Panc1 (cell line): ENCODE measurements at places on chromosomes 5 and 9. TPM values are rescaled to one million over a fixed set of nuclear protein-coding genes. Genes with fewer than 3 reads are reported as not detected.

DNA sequence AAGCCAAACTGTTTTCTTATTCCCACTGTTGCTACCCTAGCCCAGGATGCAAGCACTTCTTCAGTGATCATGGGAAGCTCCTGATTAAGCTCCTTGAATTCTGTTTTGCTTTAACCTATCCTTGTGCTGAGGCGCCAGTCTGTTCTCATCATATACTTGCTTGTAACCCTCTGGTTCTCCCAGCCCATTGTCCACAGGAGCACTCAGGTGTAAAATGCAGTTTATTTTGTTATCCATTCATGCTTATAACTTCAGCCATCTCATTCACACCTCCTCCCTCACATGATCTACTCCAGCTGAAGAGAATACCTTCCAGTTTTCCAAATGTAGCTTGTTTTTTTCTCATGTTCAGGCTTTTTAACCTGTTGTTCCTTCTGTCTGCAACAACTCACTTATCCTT, 402.1 kb upstream of the BRINP1 start:
- H3K27ac ChIP-seq, result no peak overlapping the region
- no peaks in the 10 kb centered on the region for H3K27me3 ChIP-seq
- no peaks in the 10 kb centered on the region for H3K36me3 ChIP-seq
- no peak for DNase-seq

DNA sequence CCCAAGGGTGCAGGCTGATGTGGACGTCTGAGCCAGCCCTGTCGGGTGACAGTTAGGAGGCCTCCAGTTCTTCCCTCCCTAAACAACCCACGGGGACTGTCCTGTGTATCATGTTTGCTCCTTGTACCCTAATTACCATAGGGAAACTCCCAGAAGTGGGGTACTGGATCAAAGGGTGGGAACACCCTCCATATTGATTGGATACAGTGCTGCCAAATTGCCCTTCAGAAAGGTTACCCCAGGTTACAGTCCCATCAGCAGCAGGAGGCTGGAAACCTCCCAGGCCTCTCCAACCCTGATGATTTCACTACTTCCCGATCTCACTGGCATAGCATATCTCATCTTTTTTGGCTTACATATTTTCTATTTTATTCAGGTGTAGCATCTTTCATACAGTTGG, 22.0 kb downstream of the UBE2QL1 start:
- no peak for DNase-seq
- H3K4me1 ChIP-seq, result no peaks in the 10 kb centered on the region
- H3K36me3 ChIP-seq, result no peaks in the 10 kb centered on the region
- H3K27me3 ChIP-seq, result peaks cover 2% of the 10 kb centered on the region; the same call in 1 of the 2 replicates
- no peak overlapping the region for H3K27ac ChIP-seq

DNA sequence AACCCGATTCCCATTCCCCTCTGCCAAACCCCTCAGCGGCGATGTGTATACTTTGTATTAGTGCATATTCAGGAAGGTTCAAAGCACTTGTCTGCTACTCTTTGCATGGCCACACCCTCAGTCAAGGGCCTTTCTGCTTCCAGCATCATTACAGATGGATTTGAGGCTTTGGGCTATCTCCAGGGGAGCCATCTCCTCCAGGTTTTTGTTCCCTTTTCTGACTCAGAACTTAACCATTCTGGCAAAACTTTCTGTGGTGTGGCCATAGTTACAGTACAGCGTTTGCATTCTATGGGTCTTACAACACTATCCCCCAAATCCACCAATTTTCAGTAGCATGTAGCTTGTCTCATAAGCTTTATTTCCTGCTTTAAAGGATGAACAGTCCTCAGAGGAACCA, 36.0 kb upstream of the SVEP1 start:
- DNase-seq, result no peak
- H3K4me1 ChIP-seq, result no peaks in the 10 kb centered on the region
- no peaks in the 10 kb centered on the region for H3K36me3 ChIP-seq
- H3K4me3 ChIP-seq, result no peak overlapping the region

- no peaks in the 10 kb centered on the region for H3K36me3 ChIP-seq
- no peaks in the 10 kb centered on the region for H3K4me1 ChIP-seq
- H3K27me3 ChIP-seq, result no peaks in the 10 kb centered on the region
- H3K4me3 ChIP-seq, result no peak overlapping the region
Observed at GRCh38 chr5:41067714-41068568, 3.2 kb downstream of the MROH2B start.

DNA sequence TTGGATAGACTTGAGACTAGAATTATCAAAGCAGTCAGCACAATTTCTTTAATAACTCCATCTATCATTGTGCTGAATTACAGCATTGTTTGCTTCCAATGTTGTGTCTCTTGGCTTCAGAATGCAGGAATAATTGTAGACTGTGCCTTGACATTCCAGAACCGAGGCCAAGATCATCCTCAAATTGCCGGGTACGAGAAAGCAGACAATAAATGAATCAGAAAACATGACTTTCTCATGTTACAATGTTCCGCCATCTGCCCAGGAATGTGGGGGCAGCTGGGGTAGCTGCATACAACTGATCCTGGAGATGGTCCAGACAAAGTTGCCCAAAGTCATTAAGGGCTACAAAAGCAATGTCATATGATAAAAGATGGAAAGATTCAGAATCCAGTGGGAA, 206.2 kb upstream of the SGCD start:
- no peak overlapping the region for H3K4me3 ChIP-seq
- H3K4me1 ChIP-seq, result no peaks in the 10 kb centered on the region
- no peak overlapping the region for H3K27ac ChIP-seq

- DNase-seq, result no peak
- H3K4me1 ChIP-seq, result peaks cover 14% of the 10 kb centered on the region
- H3K27ac ChIP-seq, result no peak overlapping the region
- H3K27me3 ChIP-seq, result no peaks in the 10 kb centered on the region
- H3K36me3 ChIP-seq, result no peaks in the 10 kb centered on the region
- no peak overlapping the region for H3K4me3 ChIP-seq
Observed at GRCh38 chr9:136621734-136622093, 41.0 kb upstream of the EGFL7 start.

- no peak overlapping the region for H3K4me3 ChIP-seq
- no peaks in the 10 kb centered on the region for H3K27me3 ChIP-seq
- no peak for DNase-seq
- no peaks in the 10 kb centered on the region for H3K4me1 ChIP-seq
- no peak overlapping the region for H3K27ac ChIP-seq
Observed at GRCh38 chr9:16275795-16276624, 594.5 kb downstream of the BNC2 start.

DNA sequence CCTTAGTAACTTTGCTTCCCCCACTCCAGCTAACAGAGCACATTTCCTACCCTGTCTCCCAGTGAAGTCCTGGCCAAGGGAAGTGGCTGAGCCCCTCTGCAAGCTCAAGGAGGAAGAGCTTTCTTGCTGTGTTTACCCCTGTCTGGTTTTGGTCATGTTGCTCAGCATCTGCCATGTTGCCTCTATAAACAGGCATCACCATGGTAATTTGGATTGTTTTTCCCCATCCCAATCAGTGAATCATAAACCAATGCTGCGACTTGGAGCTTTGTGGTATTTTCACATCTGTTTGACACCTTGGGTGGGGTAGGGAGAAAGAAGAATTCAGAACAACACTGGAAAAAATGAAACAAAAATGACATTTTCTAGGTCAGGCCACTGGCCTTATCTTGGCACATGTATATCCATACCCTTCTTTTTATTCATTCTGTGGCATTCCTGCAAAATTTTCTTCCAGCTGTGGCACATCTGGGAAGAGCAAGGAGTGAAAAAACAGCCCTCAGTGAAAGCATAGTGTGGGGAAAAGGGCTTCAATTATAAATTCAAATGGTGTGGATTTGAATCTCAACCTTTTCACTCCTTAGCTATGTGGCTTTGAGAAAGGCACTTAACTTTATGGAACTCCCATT, 42.5 kb downstream of the SLIT3 start:
- H3K36me3 ChIP-seq, result no peaks in the 10 kb centered on the region
- H3K4me3 ChIP-seq, result no peak overlapping the region
- no peaks in the 10 kb centered on the region for H3K4me1 ChIP-seq
- no peak for DNase-seq

DNA sequence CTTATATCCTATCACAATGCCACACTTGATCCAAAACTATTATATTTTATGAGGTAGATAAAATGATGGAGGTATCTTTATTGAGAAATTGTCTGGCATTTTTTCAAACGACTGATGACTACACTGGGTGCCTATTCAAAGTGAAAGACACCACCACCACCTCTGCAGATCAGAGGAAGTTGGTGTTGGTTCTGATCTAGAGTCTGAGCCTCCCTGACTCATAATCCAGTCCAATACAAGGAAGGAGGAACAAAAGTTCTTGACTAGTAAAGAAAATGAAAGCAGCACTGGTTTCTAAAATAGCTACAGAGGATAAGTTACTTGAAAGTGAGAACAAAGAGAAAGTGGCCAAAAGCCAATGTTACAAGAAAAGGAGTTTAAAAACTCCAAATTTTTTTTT, 139.9 kb downstream of the RFX3 start:
- H3K27ac ChIP-seq, result no peak overlapping the region
- no peaks in the 10 kb centered on the region for H3K36me3 ChIP-seq
- H3K4me1 ChIP-seq, result no peaks in the 10 kb centered on the region

GRCh38 chr9:78584589-78584988, 287.7 kb downstream of the PSAT1 start:
- no peaks in the 10 kb centered on the region for H3K36me3 ChIP-seq
- H3K4me3 ChIP-seq, result no peak overlapping the region
- DNase-seq, result no peak
- no peak overlapping the region for H3K27ac ChIP-seq
- H3K27me3 ChIP-seq, result no peaks in the 10 kb centered on the region

DNA sequence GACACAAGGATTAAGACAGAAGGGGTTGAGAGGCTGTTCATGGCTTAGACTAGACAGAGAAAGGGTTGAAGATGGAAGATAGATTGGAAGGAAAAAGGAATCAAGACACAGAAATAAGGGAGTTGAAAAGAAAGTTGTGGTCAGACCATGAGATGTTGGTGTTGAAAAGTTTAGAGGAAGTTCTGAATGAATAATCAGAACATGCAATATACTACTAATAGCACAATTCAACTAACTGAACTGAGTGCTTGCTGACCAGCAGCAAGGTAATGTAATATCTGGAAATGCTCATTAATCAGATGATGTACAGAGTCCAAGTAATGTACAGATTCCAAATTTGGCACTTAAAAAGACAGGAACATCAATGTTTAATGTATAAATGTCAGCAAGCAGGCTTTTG, 10.6 kb upstream of the NNT start:
- DNase-seq, result no peak
- no peaks in the 10 kb centered on the region for H3K4me1 ChIP-seq
- H3K4me3 ChIP-seq, result no peak overlapping the region

- H3K27ac ChIP-seq, result peak overlapping the region; percentile 59
- DNase-seq, result no peak
- H3K4me3 ChIP-seq, result no peak overlapping the region
- H3K27me3 ChIP-seq, result no peaks in the 10 kb centered on the region
- H3K36me3 ChIP-seq, result no peaks in the 10 kb centered on the region
Observed at GRCh38 chr5:159903131-159903530, 13.2 kb upstream of the ADRA1B start.

DNA sequence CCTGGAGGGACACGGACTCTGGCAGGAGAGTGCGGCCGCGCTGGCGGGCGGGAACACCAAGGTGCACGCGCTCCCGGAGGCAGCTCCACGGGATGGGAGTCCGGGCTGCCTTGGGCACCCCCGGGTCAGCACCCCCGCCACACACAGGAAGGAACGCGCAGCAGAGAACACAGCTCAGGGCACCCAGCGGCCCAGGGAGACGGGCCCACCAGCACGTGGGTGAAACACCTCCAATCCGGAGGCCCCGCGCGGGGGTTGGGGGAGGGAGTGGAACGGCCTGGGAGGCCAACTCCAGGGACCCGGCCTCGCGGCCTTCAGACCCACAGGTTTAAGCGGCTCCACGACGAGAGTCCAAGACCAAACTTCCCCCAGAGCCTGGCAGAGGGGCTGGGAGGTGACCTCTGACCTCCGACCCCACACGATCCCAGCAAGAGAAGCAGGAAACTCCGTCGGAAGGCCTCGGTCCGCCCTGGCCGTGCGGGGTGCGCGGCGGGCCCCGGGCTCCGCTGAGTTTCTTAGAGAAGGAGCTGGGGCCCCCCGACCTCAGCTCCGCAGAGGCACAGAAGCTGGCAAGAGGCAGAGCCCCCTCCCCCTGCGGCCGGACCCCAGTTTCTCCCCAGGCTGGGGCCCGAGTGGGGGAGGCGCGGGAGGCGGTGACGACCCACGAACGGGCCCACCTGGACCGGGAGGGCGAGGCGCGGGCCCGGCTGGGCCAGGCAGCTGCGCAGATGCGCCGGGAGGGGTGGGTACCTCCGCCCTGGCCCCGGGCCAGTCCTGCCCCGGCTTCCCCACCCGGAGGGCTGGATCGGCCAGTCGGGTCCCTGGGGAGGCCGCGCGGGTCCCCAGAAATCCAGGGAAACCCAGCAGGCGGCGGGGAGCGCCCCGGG, 851 bp downstream of the NACC2 start:
- no peak for DNase-seq
- H3K4me3 ChIP-seq, result peak overlapping the region; percentile 67
- H3K27me3 ChIP-seq, result no peaks in the 10 kb centered on the region
- no peaks in the 10 kb centered on the region for H3K36me3 ChIP-seq
- H3K27ac ChIP-seq, result peak overlapping the region; percentile 88

DNA sequence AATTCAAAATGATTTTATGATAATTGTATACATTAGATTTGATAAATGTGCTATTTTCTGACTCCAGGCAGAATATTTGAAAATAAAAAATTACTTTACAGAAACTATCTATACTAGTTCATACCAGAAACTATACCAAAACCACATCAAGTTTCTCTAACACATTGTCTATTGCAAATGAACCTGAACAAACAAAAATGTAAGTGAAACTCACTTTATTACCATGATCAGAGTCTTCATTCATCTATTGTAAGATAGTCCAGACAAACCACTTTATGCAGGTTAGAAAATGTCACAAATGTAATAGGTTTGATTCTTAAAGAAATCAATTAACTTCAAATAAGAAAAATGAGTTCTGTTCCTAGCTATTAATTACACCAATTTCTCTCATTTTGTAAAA, 99.4 kb downstream of the OXCT1 start:
- H3K27me3 ChIP-seq, result no peaks in the 10 kb centered on the region
- no peak overlapping the region for H3K4me3 ChIP-seq
- H3K36me3 ChIP-seq, result no peaks in the 10 kb centered on the region

- no peaks in the 10 kb centered on the region for H3K36me3 ChIP-seq
- no peak overlapping the region for H3K27ac ChIP-seq
- H3K4me1 ChIP-seq, result peaks cover 14% of the 10 kb centered on the region
- no peak overlapping the region for H3K4me3 ChIP-seq
Observed at GRCh38 chr9:34505370-34506120, 17.2 kb downstream of the ENHO start.

- H3K4me3 ChIP-seq, result no peak overlapping the region
- H3K36me3 ChIP-seq, result no peaks in the 10 kb centered on the region
- H3K27ac ChIP-seq, result no peak overlapping the region
- no peak for DNase-seq
- no peaks in the 10 kb centered on the region for H3K27me3 ChIP-seq
Observed at GRCh38 chr9:136572003-136572827, 26.4 kb upstream of the NOTCH1 start.

- H3K36me3 ChIP-seq, result no peaks in the 10 kb centered on the region
- H3K4me3 ChIP-seq, result no peak overlapping the region
- H3K4me1 ChIP-seq, result no peaks in the 10 kb centered on the region
- no peak overlapping the region for H3K27ac ChIP-seq
- DNase-seq, result no peak
Observed at GRCh38 chr9:89797937-89798455, 193.2 kb downstream of the GADD45G start.

Gene KCNV2
- not detected for total RNA-seq

Gene CCL27
- 0.95 TPM for total RNA-seq

Gene LHFPL2
- total RNA-seq, result 25.8 TPM

Gene ZBTB26
- total RNA-seq, result 4.5 TPM

Gene ITK
- total RNA-seq, result 0.26 TPM
